GM23338 (cell line): ENCODE measurements at places on chromosomes 1 and 21. TPM values are rescaled to one million over a fixed set of nuclear protein-coding genes. Genes with fewer than 3 reads are reported as not detected.

- H3K27ac ChIP-seq: peak overlapping the region; percentile 91
- DNase-seq: no peak
- peaks cover 31% of the 10 kb centered on the region for H3K4me1 ChIP-seq
- H3K27me3 ChIP-seq: no peaks in the 10 kb centered on the region
- H3K36me3 ChIP-seq: no peaks in the 10 kb centered on the region
Measured at GRCh38 chr1:81548918-81549587, 251.7 kb upstream of the ADGRL2 start.

GRCh38 chr21:14616380-14617039 lies 70.4 kb upstream of the SAMSN1 start:
- H3K36me3 ChIP-seq: peaks cover 8% of the 10 kb centered on the region
- H3K4me3 ChIP-seq: peak overlapping the region; percentile 14
- no peaks in the 10 kb centered on the region for H3K27me3 ChIP-seq
- peak overlapping the region; percentile 96 for H3K27ac ChIP-seq
- peak; percentile 68 for DNase-seq

DNA sequence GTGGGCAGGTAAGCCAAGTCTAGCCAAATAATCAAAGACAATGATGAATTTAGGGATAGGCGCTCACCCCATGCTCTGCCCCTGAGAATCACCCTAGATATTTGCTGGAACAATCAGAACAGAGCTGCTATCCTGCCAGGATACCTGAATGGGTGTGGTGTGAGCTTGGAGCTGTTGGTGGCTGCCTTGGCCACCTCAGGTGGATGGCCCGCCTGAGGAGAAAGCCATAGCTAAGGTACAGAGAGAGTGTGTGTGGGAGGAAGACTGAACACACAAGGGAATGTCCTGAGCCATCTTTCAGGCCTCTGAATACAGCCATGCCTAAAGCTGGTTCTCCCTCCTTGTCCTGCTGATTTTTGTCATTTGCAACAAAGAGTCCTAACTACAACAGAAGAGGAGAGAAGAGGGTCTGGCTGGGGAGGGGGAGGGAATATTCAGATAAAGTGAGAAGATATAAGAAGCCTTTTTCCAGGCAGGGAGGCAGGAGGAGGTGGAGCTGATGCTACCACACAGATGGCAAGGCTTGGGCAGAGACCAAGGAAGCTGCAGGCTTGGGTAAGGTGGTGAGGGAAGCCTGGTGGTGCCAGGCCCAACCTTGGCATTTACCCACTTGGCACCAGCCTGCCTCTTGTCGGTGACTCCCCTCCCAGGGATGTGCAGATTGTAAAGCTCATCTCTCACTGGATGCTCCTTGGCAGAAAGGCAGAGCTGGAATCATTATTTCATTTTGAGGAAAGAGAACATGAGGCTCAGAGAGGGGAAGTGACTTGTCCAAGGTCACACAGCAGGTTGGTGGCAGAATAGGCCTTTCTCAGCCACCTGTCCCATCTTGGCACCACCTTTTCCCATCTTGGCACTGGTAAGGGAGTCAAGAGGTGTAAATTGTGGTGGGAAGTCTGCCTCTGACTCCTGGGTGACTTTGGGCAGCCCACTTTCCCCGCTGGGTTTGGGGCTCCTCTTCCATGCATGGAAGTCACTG lies 49.7 kb downstream of the NKAIN1 start:
- H3K36me3 ChIP-seq: no peaks in the 10 kb centered on the region
- H3K4me3 ChIP-seq: no peak overlapping the region
- H3K27me3 ChIP-seq: no peaks in the 10 kb centered on the region
- H3K4me1 ChIP-seq: no peaks in the 10 kb centered on the region

DNA sequence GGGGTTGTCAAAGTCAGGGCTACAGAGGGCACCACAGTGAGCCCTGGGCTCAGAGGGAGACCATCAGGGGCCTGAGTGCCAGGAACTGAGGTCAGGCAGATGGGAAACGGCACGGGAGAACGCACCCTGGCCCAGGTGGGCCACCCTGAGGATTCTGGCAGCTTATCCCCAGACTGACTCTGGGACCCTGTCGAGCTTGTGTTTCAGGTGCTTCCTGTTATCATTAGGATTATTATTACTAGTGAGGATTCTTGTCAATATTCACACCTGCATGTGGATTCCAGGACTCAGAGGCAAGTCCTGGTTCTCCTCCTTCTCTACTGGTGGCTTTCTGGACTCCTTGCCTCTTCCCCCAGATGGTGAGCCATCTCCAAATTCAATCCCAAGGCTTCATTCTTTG lies 15.2 kb downstream of the VSIG8 start:
- no peak overlapping the region for H3K27ac ChIP-seq
- no peaks in the 10 kb centered on the region for H3K36me3 ChIP-seq
- H3K27me3 ChIP-seq: 0 out of 2 replicates have a peak, but pooled peaks cover under 1% of the 10 kb centered on the region
- no peak for DNase-seq
- H3K4me3 ChIP-seq: no peak overlapping the region

GRCh38 chr21:42269386-42269785 lies 45.8 kb downstream of the TFF3 start:
- no peak overlapping the region for H3K27ac ChIP-seq
- H3K27me3 ChIP-seq: no peaks in the 10 kb centered on the region
- no peak for DNase-seq
- no peak overlapping the region for H3K4me3 ChIP-seq

GRCh38 chr21:39667353-39667891 lies 54.7 kb downstream of the B3GALT5 start:
- H3K4me3 ChIP-seq: no peak overlapping the region
- peaks cover 9% of the 10 kb centered on the region; the same call in 1 of the 2 replicates for H3K36me3 ChIP-seq
- H3K27ac ChIP-seq: no peak overlapping the region
- no peaks in the 10 kb centered on the region for H3K27me3 ChIP-seq
- DNase-seq: no peak
- no peaks in the 10 kb centered on the region for H3K4me1 ChIP-seq

DNA sequence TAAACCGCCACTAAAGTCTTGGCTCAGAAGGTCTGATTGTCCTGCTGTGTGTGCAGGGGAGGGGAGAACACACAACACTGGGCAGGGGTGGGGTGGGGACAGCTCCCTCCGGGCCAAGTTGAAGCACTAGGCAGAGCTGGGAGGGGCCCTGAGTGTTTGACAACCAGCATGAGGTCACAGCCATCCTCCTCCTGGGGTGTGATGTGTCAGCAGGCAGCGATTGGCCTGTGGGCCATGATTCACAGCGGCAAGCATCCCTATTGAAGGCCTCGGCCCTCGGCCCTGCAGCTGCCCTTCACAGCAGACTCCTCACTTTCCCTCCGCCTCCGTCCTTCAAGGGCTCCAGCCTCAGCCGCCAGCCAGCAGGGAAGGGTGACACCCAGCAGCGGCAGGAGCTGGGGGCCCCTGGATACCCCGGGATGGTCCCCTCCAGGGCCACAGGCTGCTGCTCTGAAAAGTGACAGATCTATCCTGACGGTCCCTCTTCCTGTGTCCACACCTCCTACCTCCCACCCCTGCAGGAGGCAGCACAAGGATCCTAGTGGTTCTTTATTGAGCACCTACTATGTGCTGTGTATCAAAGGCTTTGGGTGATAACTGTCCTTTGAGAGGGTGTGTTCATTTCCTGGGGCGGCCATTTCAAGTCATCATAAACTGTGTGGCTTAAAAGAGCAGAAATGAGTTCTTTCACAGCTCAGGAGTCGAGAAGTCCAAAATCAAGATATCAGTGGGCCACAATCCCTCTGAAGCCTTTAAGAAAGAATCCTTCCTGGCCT lies 66.0 kb upstream of the SLC25A33 start:
- H3K4me3 ChIP-seq: no peak overlapping the region
- no peaks in the 10 kb centered on the region for H3K36me3 ChIP-seq
- no peak for DNase-seq
- H3K4me1 ChIP-seq: no peaks in the 10 kb centered on the region
- H3K27me3 ChIP-seq: no peaks in the 10 kb centered on the region
- no peak overlapping the region for H3K27ac ChIP-seq

DNA sequence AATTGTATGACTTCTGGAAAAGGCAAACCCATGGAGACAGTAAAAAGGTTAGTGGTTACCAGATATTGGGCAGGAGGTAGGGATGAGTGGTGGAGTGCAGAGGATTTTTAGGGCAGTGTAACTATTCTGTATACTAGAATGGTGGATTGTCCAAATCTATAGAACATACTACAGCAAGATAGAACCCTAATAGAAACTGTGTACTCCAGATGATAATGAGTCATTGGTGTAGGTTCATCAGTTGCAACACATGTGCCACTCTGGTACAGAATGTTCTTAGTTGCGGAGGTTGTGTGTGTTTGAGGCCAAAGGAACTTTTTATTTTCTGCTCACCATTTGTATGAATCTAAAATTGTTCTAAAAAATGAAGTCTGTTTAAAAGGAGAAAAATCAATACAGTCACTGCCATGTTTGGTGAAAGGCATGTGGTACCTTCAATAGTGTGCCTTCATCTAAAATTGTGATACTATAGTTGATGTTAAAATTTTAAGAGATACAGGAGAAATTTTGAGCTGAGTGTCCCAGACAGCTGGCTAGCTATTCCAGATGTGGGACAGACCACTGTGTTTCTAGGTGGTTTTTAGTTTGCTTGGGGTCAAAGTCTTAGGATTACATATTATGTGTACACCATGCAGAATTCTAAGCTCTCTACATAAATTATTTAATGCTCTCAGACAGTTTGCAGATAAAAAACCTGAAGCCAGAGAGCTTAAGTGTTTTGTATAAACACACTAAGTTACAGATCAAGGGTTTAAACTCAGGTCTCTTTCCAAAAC lies 150.5 kb downstream of the RPS6KC1 start:
- no peaks in the 10 kb centered on the region; the same call in 1 of the 2 replicates for H3K4me1 ChIP-seq
- H3K4me3 ChIP-seq: no peak overlapping the region
- no peak overlapping the region for H3K27ac ChIP-seq
- H3K27me3 ChIP-seq: no peaks in the 10 kb centered on the region
- DNase-seq: no peak

DNA sequence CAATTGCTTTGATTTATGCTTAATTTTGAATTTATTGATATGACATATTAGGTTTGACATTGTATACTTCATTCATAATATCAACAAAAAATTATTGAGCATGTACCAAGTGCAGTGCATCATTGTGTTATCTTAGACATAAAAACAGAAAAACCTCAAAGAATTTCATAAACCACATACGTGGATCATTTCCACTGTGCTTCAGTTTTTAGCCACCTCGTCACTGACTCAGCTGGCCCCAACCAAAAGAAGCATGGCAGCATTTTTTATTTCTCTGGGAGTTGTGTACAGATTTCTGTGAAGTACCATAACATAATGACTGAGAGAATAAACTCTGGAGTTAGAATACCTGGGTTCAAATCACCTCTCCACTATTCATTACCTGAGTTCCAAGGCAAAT lies 95.6 kb upstream of the C1orf87 start:
- H3K27ac ChIP-seq: no peak overlapping the region
- DNase-seq: no peak
- H3K4me3 ChIP-seq: no peak overlapping the region

DNA sequence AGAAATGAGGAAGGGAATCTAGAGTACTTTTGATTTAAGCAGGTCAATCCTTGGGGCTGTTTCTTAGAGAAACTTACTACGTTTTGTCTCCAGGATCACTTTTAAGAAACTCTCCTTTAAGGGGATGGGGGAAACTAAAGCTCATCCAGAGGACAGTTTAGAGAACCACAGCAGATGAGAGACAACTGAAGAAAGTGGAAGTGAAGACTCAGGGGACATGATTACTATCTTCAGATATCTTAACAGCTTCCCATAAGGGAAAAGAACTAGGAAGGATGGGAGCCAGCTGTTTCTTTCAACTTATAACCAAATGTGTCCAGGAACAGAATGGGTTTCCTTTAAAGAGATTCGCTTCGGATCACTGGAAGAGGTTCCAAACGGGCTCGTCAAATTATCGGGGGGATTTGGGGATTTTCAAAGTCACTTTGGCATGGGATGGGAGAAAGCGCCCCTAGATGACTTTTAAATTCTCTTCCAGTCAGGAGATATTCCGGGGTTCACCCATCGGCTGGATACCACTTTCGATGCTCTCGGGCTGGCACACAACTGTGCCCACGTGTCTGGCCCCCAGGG lies 1.2 kb downstream of the SCMH1 start:
- H3K27me3 ChIP-seq: peaks cover 30% of the 10 kb centered on the region
- DNase-seq: no peak
- H3K27ac ChIP-seq: no peak overlapping the region

- no peak overlapping the region for H3K27ac ChIP-seq
- H3K36me3 ChIP-seq: no peaks in the 10 kb centered on the region
- no peak overlapping the region for H3K4me3 ChIP-seq
- no peak for DNase-seq
Measured at GRCh38 chr1:23585321-23586022, 26.2 kb upstream of the ID3 start.

DNA sequence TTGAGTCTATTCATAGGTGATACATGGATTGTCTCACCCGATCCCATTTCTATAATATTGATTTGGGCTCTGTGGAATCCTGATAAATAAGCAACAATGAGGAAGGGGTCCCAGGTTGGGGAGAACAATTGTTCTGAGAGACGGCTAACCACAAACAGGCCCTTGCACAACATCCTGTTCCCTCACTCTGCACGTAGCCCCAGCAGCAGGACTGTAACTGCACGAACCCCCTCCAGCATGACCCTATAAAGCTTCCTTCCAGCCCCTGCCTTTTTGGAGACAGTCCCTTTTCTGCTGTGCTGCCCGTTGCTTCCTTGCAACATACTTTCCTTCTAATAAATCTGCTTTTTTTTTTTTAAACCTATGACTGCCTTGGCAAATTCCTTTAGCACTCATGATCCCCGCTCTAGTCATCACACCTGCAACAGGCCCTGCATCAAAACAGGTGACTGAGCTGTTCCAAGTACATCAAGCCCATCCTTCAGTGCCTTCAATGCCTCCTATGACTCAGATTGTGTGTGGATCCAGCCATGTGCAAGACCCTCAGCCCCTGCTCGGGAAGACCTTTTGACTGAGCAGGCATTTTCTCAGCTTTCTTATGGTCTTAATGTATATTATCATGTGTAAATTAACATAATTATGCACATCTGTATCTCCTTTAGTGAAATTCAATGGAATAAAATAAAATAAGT lies 63.7 kb upstream of the B3GALNT2 start:
- no peaks in the 10 kb centered on the region for H3K4me1 ChIP-seq
- H3K36me3 ChIP-seq: peaks cover 2% of the 10 kb centered on the region; the same call in 1 of the 2 replicates
- H3K27ac ChIP-seq: no peak overlapping the region
- no peak overlapping the region for H3K4me3 ChIP-seq

GRCh38 chr1:55039342-55040082 lies at the start of gene PCSK9:
TSS of gene PCSK9 (plus strand) at chr1:55039548. CDS start at chr1:55039838, 290 bp downstream.
- H3K27me3 ChIP-seq: peaks cover 37% of the 10 kb centered on the region
- peaks cover 55% of the 10 kb centered on the region for H3K4me1 ChIP-seq
- DNase-seq: peak; percentile 81
- peaks cover 17% of the 10 kb centered on the region for H3K36me3 ChIP-seq
- H3K4me3 ChIP-seq: peak within 1 kb of the TSS; percentile 91
- peak within 1 kb of the TSS; percentile 70 for H3K27ac ChIP-seq

HSD3B2 gene
- not detected in 2 replicates for total RNA-seq

VCAM1 gene
- not detected in 2 replicates for total RNA-seq

CELA3B gene
- not detected in 2 replicates for total RNA-seq

CCDC27 gene
- 0.45 TPM in 1 of 2 replicates, not detected in the other for total RNA-seq
